ENCODE measurements at places on chromosomes 11 and 22. TPM values are rescaled to one million over a fixed set of nuclear protein-coding genes. Genes with fewer than 3 reads are reported as not detected.

C1QTNF5 gene
- not detected for polyA plus RNA-seq

GAB2 gene
- 37.5 TPM for polyA plus RNA-seq

PATE2 gene
- not detected for polyA plus RNA-seq

KCNE3 gene
- 29.9 TPM for polyA plus RNA-seq

C22orf15 gene
- not detected for polyA plus RNA-seq

NAALAD2 gene
- polyA plus RNA-seq: not detected

TMEM41B gene
- polyA plus RNA-seq: 5.5 TPM

POTEH gene
- polyA plus RNA-seq: not detected

KDM4E gene
- not detected for polyA plus RNA-seq

PGA4 gene
- 33.5 TPM for polyA plus RNA-seq

P2RX3 gene
- not detected for polyA plus RNA-seq

NPAS4 gene
- polyA plus RNA-seq: not detected

PTPRCAP gene
- 2.8 TPM for polyA plus RNA-seq

CD3G gene
- polyA plus RNA-seq: not detected

CYB5R2 gene
- polyA plus RNA-seq: 0.74 TPM

RTN4RL2 gene
- polyA plus RNA-seq: 0.53 TPM

SLC25A45 gene
- 4.1 TPM for polyA plus RNA-seq

SCGB1D2 gene
- not detected for polyA plus RNA-seq

MMP8 gene
- not detected for polyA plus RNA-seq

TMEM132A gene
- 0.21 TPM for polyA plus RNA-seq

SSTR3 gene
- not detected for polyA plus RNA-seq

TRPM5 gene
- not detected for polyA plus RNA-seq

SYNGR1 gene
- 54.9 TPM for polyA plus RNA-seq

CDC42EP1 gene
- 5.9 TPM for polyA plus RNA-seq

GDPD4 gene
- polyA plus RNA-seq: not detected

ACCS gene
- 1.3 TPM for polyA plus RNA-seq

BATF2 gene
- 1.1 TPM for polyA plus RNA-seq

MS4A14 gene
- polyA plus RNA-seq: 7.5 TPM

HTR3A gene
- polyA plus RNA-seq: not detected

IFITM10 gene
- polyA plus RNA-seq: 1.8 TPM

DAGLA gene
- 6.7 TPM for polyA plus RNA-seq

PAMR1 gene
- not detected for polyA plus RNA-seq

LRRC55 gene
- not detected for polyA plus RNA-seq

All from CD14-positive monocyte (primary cell).